ENCODE measurements at places on chromosomes 7 and 10.

DNA sequence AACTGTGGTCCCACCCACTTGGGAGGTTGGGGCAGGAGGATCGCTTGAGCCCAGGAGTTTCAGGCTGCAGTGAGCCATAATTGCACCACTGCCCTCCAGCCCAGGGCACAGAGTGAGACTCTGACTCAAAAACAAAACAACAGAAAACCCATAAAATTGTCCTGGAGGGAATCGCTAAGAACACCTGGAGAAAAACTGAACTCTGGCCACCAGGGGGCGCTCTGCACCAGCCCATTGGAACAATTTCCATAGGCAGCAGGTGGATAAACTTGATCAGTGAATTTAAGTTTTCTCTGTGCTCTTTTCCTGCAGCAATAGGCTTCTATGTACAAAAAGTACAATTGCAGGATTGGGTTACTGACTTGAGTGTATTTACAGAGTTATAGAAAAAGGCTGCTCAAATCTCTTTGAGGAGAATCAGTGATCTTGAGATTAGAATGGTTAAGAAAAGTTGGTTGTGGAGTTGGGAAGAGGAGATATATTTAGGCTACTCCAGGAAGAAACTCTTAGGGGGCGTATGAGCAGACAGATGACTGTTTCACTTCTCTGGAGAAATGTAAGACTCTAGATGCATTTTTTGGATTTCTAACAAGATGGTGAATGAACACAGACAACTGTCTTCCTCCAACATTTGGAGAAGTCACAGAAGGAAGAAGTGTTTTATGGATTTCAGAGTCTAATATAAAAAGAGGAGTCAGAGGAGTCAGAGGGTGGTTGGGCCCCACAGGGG is 274.9 kb upstream of the GALNT17 start:
- peak; percentile 57 for DNase-seq

DNA sequence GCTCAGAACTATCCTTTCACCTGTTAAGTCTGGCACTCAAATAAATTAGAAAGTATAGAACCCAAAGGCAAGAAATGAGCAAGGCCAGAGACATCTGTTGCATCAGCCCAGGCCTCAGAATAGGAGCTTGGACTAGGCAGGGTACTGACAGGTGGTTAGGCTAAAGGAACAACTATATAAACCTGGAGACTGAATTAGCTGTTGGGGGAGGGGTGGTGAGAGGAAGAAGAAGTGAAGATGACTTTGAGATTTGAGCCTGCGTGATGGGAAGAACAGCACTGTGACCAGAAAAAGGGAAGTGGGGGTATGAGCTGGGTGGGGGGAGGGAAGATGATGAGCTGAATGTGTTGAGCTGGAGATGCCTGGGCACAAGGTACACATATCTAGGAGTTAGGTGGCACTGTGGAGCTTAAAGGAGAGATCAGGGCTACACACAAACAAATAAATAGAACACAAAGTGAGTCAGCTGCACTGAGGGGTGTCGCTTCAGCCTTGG is 244.7 kb downstream of the PTEN start:
- DNase-seq, result no peak

GRCh38 chr7:65938336-65938895 is 43.6 kb downstream of the GUSB start:
- no peak for DNase-seq

GRCh38 chr10:131354380-131354779 is 42.9 kb upstream of the TCERG1L start:
- no peak for DNase-seq

DNA sequence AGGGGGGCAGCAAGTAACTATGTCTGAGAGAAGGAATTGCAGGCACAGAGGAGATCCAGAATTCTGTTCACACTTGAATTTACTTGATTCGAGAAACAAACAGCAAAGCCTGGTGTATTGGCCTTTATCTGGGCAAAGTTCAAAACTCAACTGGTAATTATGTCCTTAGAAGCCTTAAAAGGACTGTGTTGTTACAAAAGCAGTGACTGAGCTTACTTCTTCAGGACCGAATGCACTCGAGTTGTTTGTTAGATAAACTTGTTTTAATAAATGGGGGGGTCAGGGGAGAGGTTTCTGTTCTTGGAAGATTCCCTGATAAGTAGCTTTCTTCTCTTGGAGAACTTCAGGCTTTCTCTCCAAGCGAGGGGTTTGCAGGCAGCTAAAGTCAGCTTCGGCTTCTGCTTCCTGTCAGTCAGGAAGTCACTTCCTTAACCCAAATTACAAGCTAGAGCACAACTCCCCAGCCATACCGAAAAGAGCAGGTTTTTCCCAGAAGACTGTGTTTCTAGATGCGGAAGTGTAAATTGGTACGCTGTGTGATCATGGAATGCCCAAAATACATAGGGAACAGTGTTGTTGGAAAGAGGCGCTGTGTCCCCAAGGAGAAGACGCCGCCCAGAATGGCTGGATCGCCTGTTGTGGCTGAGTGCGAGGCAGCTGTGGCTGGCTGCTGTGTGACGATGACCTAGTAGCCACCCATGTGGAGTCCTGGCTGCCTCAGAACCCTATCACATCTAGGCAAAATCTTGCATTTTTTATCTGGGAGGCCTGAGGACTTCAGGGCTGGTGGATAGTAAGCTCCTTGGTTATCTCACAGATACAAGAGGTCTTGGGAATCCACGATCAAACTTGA is 110.4 kb downstream of the TCF7L2 start:
- no peak for DNase-seq

DNA sequence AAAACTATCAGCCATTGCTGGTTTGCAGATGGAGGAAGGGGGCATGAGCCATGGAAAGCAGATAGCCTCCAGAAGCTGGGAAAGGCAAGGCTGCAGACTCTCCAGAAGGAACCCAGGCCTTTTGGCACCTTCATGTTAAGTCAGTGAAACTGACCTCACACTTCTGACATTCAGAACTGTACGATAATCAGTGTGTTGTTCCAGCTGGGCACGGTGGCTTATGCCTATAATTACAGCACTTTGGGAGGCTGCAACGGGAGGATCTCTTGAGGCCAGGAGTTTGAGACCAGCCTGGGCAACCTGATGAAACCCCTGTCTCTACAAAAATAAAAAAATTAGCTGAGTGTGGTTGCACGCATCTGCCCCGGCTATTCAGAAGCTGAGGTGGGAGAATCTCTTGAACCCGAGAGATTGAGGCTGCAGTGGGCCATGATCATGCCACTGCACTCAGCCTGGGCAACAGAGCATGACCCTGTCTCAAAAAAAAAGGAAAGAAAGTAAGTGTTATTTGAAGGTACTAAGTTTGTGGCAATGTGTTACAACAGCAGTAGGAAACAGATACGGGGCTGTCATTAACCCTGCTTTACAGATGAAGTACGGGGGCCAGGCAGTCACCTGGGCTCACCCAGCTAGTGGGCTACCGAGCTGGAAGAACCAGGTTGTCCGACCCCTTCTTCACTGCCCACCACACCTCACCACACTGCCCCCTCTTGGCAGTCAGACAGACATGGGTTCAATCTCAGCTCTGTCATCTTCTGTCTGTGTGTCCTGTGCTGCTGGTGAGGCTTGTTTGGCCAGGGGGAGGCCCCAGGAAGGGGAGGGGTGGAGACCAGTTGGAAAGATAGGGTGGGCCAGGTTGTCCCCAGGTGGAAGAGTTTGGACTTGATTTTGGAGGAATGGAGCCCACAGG is 18.3 kb downstream of the CHST3 start:
- no peak for DNase-seq

- no peak for DNase-seq
Measured at GRCh38 chr7:150964593-150965111, 13.5 kb downstream of the KCNH2 start.
